ENCODE measurements at places on chromosomes 11 and 22.

DNA sequence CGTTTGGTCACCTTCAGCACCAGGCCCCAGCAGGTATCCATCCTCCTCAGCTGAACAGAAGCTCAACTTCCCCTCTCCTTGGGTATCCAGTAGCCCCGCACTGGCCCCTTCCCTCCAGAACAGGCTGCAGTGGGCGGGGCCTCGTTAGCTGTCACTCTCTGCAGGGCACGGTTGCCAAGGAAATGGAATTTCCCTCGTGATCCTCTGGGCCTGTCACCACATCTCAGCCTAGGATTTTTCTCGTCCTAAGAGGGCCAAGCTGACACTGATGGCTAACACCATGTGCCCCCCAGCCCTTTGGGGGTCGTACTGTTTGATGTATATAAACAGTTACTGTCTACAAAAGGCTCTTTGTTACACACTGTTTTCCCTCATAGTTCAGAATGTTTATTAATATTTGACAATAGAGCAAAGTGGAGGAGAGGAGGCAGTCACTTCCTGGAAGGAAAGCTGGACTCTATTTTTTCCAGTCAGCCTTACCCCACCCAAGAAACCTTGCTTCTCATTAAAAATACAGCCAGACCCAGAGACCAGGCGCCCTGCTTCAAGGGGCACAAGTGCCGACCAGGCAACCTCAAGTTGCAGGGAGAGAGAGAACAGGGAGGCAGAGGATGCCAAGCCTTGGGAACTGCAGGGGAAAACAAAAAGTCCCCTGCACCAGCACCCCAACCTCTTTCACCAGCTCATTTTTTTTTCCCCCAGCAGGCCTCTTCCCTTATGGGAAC, 44.5 kb downstream of the FEZ1 start:
- peak; percentile 61 for DNase-seq

GRCh38 chr11:106152013-106152412, 74.6 kb downstream of the AASDHPPT start:
- peak; percentile 42 for DNase-seq

DNA sequence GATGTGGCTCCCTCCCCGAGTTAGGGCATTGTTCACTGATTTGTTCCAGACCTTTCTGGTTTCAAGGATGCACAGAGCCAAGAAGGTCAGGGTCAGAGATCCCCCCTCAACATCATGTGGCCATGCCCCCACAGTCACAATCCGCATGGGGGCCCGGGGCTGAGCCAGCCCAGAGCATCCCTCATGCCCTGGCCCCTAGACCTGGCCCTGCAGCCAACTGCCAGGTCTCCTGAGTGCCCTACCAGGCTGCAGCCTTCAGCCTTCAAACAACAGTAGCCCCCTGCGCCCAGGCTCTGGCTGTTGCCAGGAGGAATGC, 142.4 kb downstream of the CRYBB2 start:
- DNase-seq = no peak

DNA sequence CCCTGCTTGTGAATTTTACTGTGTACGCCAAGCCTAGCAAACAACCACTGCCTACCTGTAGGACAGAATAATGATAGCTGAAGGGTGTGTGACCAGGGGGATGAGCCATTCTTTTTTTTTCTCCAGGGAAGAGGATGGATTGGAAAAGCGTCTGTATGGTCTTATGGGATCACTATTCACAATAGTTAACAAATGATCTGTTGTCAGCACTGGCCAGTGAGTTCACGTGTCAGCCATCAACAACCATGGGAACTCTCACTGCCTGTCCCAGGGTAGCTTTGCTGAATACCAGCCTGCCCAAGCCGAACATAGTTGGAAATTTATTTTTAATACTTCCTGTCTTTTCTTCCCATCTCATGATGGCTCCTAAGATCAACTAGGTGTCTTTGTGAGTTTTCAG, 170.2 kb downstream of the ST3GAL4 start:
- DNase-seq = no peak

- DNase-seq = peak; percentile 87
Observed at GRCh38 chr11:81237139-81237538, 1496.5 kb downstream of the FAM181B start.

DNA sequence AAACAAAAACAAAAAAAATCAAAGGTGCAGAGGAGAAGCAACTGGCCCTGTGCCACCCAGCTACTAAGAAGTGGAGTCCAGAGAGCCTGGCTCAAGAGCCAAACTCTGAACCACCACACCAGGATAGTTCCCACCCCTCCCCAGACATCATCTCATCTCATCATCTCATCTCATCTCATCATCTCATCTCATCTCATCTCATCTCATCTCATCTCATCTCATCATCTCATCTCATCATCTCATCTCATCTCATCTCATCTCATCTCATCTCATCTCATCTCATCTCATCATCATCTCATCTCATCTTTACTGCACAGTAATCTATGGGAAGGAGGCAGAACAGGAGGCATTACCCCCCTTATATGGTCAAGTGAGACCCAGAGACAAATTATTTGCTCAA, 8.3 kb downstream of the CHRNA10 start:
- DNase-seq = no peak

DNA sequence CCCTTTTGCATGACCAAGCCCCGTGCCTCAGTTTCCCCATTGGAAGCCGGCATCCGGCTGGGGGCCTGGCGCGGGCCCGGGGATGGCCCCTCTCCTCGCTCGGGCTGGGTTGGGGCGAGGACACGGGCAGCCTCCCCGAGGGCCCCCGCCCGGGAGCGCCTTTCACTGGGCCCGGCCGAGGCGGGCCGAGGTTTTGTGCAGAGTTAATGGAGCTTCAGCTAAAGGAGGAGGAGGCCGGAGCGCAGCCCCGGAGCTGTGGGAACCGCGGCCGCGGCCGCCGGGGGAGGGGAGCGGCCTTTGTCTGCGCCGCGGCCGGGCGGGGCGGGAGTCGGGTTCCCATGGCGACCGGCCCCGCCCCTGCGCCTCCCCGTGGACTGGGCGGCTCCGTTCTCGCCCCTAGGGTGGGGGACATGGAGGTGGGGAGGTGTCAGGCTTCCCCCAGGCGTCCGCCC, 1.4 kb upstream of the MAPK11 start:
- peak; percentile 64 for DNase-seq

GRCh38 chr22:29695129-29695926, 24.5 kb upstream of the CABP7 start:
- no peak for DNase-seq

GRCh38 chr11:87036756-87037449, 831 bp upstream of the TMEM135 start:
- peak; percentile 17 for DNase-seq

GRCh38 chr11:65277631-65278277, 16.0 kb downstream of the POLA2 start:
- DNase-seq = no peak

DNA sequence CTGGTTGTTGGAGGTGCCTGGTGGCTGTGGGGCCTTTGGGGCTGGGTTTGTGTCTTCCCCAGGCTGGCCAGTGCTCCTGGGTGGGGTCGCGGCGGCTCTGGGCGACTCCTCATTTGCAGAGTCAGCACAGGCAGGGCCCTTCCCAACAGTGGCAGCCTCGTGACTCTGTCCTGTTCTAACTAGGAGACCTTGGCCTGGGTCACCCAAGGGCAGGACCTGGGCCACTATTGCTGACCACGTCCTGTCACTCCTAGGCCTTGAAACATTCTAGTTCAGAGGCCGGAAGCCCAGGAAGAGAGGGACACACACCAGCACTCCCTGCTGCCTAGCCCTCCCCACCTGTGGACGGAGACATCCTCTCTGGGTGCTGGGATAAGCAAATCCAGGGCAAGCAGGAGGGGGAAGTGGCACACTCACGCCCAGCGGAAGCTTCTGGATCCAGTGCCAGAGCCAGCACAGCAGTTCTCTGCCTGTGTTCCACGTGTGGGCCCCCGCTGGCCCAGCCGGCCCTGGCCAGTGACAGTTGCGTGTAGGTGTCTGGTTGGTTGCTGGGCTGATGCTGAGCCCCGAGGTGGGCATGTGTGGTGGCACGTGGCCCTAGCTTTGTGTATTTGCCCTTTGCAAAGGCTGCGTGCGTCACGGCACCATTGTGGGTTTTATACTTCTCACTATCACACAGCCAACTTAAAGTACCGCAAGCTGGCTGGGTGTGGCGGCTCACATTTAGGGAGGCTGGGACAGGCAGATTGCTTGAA, 4.3 kb upstream of the CHID1 start:
- DNase-seq = no peak

- no peak for DNase-seq
Observed at GRCh38 chr11:4054643-4055042, 40.0 kb upstream of the RRM1 start.

DNA sequence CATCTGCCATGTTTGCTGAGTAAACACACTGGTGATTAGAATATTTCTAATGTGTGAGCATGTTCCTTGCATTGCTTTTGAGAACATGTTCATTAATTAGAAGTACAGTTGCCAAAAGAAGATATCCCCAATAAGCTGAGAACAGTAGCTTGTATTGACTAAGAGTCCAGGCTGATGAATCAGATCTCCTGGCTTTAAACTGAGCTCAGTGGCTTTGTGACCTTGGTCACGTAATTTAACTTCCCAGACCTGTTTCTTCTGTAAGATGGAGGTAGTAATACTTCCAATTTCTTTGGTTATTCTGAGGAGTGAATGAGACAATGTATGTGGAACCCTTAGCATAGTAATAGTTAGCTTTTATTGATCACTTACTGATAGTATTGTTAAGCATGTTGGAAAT, 61.9 kb downstream of the CYB5R2 start:
- DNase-seq = no peak

- peak; percentile 93 for DNase-seq
Observed at GRCh38 chr22:39634530-39635405, 64.2 kb downstream of the CACNA1I start.

DNA sequence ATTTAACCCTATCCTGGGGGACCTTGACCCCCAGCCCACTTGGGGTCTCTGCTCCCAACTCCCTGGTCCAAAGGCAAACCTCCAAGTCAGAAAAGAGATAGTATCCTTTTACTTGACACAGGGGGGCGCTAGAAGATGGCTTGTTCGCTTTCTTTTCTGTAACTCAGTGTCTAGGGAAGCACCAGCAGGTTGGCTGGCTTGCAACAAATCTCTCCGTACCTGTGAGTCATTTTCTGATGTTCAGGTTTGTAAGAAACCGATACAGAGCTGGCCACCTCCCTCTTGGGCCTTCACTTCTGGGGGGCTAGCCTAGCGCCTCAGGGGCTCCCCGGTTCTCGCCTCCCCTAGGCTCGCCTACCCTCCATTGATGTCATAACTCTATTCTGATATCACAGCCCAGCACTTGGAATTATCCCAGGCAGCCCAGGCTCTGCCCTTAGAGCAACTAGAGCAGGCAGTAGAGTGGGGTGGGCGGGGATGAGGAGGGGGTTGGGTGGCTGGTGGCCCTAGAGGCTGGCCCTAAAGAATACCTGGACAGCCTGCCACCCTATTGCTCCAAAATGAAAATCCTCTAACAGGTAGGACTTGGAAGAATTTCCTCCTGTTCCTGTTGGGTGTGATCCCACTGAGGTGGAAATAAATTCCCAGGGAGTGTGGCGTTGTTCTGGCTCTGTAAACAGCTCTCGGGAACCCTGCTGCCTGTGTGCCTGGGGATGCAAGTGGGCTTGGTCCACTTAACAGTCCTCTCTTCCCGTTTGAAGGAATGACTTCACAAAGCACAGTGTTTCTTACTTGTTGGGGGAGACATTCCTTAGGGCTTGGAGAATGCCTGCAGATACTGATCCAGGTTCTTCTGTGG, 69.4 kb downstream of the OSBP2 start:
- DNase-seq = peak; percentile 92

DNA sequence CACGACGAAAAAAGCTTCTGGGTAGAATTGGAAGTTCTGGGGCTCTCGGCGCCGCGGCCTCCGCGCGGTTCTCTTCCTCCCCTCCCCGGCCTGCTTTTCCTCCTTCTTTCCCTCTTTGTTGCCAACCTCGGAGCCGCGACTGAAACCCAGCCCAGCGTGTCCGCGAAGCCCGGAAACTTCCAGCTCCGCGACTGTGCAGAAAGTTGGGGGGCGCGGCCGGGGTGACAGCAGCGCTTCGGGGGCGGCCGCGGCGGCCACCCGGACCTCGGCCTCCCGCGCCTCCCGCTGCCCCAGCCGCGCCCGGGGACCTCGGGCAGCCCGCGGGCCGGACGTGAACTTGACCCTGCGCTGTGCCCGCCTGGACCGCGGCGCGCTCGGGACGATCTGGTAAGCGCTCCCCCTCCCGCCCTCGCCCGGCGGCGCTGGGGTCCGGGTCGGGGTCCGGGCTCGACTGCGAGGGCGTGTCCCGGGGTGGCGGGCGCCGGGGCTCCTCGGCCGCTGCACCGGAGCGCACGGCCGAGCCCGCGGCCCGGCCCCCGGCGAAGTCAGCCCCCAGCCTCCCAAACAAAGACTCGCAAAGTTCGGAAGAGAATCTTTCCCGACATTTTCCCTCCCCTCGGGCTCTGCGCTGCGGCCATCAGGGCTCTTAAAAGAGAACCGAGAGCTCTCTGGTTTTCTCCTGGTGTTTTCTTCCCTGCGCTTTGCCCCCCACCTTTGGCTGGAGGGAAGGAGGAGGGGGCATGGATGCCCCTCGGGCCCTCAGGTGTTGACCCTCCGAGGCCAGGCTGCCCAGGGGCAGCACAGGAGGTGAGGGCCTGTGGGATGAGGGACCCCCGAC, 67.9 kb upstream of the WNT7B start:
- peak; percentile 35 for DNase-seq

DNA sequence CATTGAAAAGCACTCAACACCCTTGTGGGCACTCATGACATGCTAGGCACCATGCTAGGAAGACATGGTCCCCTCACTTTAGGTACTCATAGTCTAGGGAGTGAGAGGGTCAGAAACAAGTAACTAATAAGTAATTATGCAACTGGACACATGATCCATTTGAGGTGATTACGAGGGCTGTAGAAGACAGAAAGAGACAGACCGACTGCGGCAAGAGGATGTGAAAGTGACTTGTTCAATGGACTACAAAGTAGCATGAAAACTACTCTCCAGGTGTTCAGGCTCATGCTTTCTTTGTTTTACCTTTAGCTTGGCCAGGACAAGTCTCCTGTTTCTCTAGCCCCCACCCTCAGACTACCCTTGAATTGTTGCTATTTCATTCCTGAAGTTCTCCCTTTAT, 310.8 kb upstream of the SORL1-AS1 start:
- DNase-seq = no peak

GRCh38 chr11:71246559-71246958, 5.8 kb downstream of the SHANK2 start:
- no peak for DNase-seq
